Pulmonary artery endothelial cell (primary cell): ENCODE measurements at places on chromosomes 11 and 22. TPM values are rescaled to one million over a fixed set of nuclear protein-coding genes. Genes with fewer than 3 reads are reported as not detected.

Gene SLC5A4
- 0.14 and 0.66 TPM in 2 replicates for total RNA-seq

Gene PANX1
- total RNA-seq, result 24.3 and 28.8 TPM in 2 replicates

Gene SLC22A8
- total RNA-seq, result not detected in 2 replicates

Gene SAC3D1
- total RNA-seq, result 9.4 and 11.4 TPM in 2 replicates

Gene TSPAN32
- not detected in 2 replicates for total RNA-seq

Gene PDE3B
- 4.3 and 4.7 TPM in 2 replicates for total RNA-seq

Gene ZNF215
- 4.6 and 5.9 TPM in 2 replicates for total RNA-seq

Gene TBX10
- not detected in 2 replicates for total RNA-seq

Gene MEI1
- 2.2 and 2.5 TPM in 2 replicates for total RNA-seq
